ENCODE measurements at places on chromosomes 6 and 20.
A peak's percentile ranks its signal among the peaks of the same experiment; 100 is the strongest.

DNA sequence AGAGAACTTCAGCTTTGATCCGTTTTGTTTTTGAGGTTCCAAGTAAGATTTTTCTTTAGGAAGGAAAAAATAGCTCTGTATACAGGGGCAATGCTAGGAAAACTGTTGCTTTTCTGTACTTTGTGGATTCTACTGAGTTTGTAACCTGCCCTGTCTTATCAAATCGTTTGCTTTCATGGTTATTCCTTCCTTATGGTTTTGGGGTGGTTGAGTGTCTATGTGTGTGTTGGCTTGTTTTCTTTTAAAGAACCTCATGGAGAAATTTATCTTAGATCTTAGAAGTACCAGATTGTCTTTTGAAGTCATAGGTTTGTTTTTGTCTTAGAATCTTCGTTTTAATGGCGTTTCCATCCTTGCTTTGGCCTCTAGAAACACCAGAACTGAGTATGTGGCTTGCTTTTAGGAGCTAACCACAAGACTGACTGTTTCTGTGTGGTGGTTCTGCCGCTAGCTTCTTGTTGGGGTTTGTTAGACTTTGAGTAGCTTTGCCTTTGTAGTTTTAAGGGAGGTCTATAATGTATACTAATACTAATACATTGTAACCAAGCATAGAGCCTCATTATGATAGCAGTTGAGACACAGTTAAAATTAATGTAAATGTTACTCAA, 86.8 kb downstream of the RPP40 start:
- no peak for DNase-seq

GRCh38 chr20:54345301-54345724, 130.1 kb upstream of the DOK5 start:
- DNase-seq = no peak

GRCh38 chr6:28978133-28978491, 27.0 kb downstream of the ZNF311 start:
- DNase-seq = no peak

GRCh38 chr6:166417285-166417691, 34.5 kb upstream of the MPC1 start:
- no peak for DNase-seq

DNA sequence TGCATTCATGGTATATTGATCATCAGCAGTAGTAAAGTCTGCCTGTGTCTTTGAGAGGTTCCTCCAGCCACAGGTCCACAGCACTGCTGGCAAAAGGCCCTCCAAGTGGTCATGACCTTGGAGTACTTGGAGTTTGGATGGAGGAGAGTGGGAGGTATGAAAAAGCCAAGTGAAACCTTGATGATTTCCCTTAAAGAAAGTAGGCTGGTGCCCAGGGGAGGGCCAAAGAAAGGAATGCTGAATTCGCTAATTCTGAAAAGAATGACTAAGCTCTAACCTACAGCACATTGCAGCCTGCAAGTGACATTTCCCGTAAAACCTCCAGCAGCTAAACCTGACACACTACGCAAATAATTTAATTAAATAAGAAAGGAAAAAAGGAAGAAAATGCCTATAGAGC, 223.4 kb upstream of the TAB2 start:
- DNase-seq = no peak

DNA sequence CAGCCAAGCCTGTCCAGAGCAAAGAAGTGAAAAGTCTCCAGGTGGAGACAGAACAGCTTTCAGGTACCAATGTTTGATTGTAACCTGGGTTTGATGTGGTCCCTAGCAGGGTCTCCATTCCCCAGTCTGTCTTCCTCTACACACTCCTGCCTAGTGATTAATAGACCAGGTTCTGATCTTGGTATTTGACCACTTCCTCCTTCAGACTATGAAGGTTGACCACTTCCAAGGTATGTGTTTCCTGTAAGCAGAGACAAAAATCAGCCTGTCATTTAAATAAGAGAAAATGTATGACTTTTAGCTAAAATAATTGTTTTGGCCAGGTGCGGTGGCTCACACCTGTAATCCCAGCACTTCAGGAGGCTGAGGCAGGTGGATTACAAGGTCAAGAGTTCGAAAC, 41.8 kb upstream of the TOP1 start:
- DNase-seq = no peak

DNA sequence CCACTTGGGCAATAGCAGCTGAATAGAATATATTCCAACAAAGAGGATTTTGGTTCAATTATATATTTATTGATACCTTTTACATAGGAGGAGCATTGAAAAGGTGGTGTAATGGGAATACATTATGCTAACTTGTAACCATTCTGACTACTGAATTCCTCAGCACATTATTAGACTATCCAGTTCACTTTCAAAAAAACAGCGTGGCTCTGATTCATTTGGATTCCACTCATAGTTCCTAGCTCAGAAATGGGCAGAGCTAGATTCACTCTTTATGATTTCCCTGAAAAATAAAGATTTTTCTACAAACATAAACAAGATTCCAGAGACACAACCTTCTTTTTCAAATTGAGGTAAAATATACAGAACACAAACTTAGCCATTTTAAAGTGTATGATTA, 9.2 kb upstream of the TRERF1 start:
- DNase-seq = no peak

- DNase-seq = no peak
These were observed 14.2 kb downstream of the SLC13A3 start for GRCh38 chr20:46637020-46637419.

DNA sequence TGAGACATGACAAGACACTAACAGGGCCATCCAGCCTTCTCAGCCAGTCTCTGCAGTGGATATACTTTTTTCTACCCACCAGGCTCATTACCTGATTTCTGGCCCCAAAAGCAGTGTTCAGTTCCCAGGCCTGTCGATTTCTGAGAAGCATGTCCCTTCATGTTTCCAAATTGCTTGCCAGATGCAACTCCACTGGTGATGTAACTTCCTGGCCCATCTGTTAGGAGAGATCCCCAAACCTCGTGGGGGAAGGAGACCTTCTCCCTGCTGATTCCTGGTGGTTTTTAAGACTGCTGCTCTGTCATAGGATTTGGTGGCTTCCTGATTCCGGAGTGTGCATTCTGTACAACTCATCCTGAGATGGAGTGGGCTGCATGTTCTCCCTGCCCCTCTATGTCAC, 31.6 kb upstream of the MRPS10 start:
- DNase-seq = no peak

- no peak for DNase-seq
These were observed 563.5 kb upstream of the AGPAT4 start for GRCh38 chr6:161837449-161837735.

DNA sequence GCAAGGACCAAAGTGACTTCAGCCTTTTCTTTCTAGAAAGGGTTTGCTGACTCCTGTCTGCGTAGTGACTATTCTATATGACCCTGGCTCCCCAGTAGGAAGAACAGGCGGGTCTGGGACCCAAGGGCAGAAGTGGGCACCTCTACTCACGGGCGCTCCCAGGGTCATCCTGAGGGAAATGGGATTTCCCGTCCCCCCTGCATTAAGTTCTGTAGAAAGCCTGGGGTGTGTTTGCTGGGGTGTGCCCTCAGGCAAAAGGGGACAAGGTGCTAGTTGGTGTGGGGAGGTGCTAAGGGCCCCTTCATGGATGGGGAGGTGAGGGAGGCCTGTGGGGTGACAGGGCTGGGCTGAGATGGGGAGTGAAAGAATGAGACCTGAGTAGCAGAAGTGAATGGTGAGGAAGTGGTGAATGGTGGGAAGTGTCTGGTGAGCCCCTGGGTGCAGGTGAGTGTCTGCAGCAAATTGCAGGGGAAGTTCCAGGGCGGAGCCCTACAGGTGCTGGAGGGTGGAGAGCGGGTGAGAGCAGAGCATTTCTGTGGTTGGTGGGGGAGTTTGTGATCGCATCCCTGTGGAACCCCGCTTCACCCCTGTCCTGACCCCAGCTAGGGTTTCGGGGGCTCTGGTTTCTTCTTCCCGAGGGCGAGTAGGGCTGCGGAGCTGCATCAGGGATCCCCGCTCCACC, 21.1 kb downstream of the RAET1L start:
- DNase-seq = no peak

DNA sequence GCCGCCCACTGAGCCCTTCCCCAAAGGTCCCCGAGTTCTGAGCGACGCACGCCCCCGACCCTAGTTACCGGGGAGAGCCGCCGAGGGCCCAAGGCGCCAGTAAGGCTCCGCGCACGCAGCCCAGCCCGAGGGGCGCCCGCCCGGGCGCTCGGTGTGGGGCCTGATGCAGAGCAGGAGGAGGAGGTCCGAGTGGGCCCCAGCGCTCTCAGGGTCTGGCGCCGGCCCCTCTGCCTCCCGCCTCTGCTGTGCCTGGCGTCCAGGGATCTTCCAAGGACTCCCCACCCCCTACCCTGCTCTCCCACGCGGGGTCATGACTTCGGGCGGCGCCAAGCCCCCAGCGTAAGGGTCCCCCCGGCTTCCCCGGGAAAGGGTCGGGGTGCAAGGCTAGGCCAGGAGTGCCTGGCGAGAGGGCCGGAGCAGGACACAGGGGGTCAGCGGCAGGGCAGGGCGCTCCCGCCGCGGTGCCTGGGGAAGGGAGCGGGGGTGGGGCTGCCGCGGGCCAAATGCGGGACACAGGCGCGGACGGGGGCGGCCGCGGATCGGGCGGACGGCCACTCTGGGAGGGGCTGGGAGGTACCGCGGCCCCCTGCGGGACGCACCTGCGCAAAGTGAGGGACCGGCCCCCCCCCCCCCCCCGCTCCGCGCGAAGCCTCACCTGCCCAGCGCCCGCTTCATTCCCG, 637 bp downstream of the ABHD12 start:
- peak; percentile 41 for DNase-seq

GRCh38 chr20:40591536-40591935, 97.5 kb downstream of the MAFB start:
- DNase-seq = no peak

- DNase-seq = no peak
These were observed 18.6 kb downstream of the PDYN start for GRCh38 chr20:1975291-1975690.

- no peak for DNase-seq
These were observed 193.9 kb upstream of the CITED2 start for GRCh38 chr6:139568151-139568955.

DNA sequence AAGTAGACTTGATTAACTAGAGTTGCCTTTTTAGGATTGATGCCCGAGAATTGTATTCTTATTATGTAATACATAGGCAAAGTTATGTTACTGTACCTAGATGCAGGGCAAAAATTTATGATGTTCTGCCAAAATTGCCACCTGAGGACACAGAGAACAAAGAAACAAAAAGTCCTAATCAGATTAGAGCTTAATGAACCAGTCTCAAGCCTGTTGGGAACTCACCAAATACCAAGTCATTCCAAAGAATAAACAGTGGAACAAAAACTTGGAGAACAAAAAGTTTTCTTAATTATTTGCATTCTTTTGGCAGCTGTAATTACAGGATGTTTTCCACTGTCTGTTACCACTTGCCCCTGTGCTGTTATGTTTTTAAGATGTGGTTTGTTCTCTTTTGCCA, 154.7 kb upstream of the SGK1 start:
- no peak for DNase-seq

DNA sequence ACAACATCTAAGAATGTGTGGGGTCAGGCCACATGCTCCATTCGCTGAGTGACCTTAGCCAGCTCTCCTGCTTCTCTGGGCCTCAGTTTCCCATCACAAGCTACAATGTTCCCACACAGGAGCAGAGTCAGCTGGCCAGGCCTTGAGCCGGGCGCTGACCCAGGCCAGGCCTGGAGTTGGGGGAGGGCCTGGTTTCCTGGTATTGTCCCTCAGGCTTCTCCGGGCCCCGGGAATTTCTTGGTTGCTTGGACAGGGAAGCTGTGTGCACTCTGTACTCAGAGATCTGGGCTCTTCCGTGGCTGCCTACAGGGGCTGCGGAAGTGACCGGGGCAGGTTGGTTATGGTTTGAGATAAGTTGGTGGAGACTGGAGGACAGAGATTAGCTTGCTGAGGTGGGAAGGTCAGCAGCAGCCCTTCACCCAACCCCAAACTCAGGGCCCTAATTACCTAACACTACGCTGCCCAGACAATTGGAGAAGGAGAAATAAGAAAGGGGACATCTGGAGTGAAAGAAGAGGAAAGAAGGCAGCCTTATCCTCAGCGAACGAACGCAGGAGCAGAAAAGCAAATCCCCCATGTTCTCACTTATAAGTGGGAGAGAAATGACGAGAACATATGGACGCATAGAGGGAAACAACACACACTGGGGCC, 6.2 kb downstream of the TGM2 start:
- no peak for DNase-seq

GRCh38 chr20:8153281-8153908, 21.3 kb downstream of the PLCB1 start:
- DNase-seq = no peak

GRCh38 chr6:159988983-159989454, 20.1 kb downstream of the IGF2R start:
- DNase-seq = no peak

DNA sequence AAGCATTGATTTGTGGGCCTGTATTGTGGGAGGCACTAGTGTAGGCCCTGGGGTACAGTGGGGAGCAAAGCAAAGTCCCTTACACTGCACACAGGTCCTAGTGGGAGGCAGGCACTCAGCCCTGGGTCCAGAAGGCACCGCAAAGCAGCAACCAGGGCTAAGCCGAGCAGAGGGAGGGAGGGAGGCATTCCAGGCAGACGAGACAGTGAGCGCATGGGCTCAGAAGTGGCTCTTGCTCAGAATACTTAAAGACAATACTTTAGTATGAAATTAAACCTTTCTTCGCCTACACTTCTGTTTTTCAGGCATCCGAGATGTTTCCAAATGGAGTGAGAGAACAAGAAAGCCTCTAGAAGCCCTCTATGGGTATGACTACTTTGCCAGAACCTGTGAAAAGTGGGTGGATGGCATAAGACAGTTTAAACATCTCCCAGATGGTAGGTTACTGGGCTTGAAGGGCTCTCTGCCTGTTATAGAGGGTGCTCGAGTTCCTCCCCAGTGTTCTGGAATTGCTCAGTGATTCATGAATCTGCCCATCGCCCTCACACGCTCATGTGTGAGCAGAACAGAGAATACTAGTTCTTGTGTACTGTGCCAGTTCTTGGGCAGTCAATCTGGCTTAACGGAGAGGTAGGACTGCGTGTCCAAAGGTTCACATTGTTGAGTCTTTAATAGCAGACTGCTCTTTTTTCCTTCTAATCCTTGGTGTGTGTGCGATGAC, 18.7 kb downstream of the BPHL start:
- no peak for DNase-seq

DNA sequence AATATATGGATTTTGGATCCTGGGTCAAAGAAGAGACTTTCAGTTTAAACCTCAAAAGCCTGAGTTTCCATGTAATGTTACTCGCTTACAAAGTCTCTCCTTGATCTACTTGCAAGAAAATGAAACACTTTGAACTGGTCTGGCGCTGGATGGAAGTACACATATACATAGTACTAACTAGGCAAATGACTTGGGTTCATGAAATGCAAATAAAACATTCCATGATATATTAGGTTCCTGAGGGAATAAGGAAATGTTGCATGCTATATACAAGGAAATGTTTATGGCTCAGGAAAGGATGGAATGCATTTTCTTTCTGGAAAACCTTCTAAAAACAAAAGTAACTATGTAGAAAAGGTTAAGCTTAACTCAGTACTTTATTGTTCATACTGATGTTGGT, 11.4 kb upstream of the TXLNB start:
- no peak for DNase-seq

GRCh38 chr20:56348746-56349145, 10.0 kb upstream of the FAM210B start:
- no peak for DNase-seq

Data from GM12892 (cell line).